HS-27A (cell line): ENCODE measurements at places on chromosomes 3 and 15.

GRCh38 chr15:47293466-47294162 is 423.7 kb upstream of the SEMA6D start:
- DNase-seq: peak; percentile 4

DNA sequence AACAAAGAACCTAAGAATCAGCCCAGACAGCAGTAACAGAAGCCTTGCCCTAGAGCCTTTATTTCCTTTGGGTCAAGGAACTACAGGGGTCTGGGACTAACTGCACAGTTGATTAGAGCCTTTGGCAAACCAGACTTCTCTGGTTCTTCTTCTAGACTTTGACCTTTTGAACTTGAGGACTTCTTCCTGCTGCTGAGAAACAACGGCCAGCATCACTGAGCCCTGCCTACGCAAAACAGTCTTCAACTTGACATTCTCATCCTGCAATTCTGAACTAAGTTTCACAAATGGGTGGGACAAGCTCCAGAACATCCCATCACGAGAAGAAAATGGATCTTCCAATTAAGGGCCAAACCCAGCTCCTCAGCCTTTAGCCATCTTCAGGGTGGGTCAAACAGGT is 31.4 kb downstream of the CMTM6 start:
- DNase-seq: no peak

- no peak for DNase-seq
Observed at GRCh38 chr3:173799060-173799816, 401.7 kb downstream of the NLGN1 start.

GRCh38 chr3:115245438-115245837 is 98.3 kb upstream of the ZBTB20 start:
- DNase-seq: peak; percentile 89

GRCh38 chr3:189395825-189396224 is 224.1 kb downstream of the TPRG1 start:
- no peak for DNase-seq

- no peak for DNase-seq
Observed at GRCh38 chr3:120524171-120524923, 71.8 kb upstream of the NDUFB4 start.

DNA sequence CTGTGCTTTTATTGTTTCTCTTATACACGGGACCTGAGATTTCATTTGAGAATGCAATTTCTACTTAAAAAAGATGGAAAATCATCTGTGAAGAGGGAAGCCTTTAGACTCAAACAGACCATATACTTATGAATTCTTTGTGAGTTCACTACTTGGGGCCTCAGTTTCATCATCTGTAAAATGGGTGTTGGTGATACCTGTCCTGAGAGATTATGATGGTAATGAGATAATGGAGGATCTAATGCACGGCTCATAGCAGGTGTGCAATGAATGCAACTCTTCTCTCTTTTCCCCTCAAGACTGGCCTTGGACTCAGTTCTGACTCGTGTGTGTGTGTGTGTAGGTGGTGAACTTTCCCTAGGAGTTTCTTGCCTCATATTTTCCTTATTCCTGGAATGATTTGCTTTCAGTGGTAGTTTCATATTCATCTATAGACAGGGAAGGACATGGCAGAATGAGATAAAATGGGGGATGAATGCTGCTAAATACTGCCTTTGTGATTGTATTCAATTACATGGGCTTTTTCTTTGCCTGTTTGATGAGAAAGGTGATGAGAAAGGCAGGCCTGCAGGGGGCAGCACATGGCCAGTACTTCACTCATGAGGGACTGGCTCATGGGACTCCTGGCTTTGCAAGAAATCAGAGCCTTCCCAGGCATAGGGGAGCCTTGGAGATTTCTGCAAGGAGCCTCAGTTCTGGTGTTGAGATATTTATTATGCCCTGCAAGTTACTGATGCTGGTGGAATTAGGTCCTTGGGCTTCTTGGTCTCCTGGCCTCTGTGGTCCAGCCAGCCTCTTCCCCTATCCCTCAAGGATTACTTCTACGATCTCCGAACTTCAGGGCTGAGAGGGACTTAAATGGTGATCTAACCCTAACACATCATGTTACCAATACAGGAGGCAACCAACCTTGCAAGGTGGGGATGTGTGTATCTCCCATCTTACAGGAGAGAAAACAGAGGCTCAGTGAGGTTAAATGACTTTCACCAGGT is 70.7 kb downstream of the RPLP1 start:
- peak; percentile 42 for DNase-seq

GRCh38 chr3:4895838-4896237 is 83.4 kb upstream of the BHLHE40 start:
- no peak for DNase-seq

DNA sequence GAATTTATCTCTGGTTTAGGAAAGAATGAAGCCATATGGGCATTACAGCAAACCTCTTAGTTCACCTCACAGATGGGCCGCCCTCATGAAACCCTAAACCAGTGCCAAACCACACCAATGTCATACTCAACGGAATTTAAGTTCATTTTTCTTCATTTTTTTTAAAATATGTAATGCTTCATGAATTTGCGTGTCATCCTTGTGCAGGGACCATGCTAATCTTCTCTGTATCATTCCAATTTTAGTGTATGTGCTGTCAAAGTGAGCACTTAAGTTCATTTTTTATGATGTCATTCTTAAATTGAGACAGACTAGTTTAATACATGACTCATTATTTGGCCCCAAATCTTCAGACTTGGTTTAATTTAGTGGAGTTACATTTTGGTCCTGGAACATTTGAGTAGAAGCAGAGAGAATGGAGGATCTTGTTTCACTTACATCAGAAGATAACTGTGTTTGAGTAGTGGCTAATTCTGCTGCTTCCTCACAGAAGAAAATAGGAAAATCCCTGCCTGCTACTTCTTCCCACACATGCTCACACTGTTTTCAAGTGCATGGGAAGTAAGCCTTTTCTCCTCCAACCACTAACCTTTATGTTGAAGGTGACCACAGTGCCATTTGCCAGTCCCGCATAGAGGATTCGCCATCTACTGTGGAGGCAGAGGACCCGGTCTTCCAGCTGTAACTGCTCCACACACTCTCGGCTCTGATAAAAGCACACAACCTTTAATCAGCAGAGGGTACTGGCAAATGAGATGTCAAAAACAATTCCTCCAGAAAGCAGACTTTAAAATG is 63.3 kb downstream of the ZNF106 start:
- DNase-seq: peak; percentile 79

- DNase-seq: no peak
Observed at GRCh38 chr3:4426261-4426781, 40.7 kb downstream of the SUMF1 start.
